ENCODE measurements at places on chromosomes 13 and 19. TPM values are rescaled to one million over a fixed set of nuclear protein-coding genes. Genes with fewer than 3 reads are reported as not detected.

The LGALS14 gene
- not detected for total RNA-seq

GRCh38 chr19:37954421-37954874, 47.4 kb downstream of the SIPA1L3 start:
- H3K4me3 ChIP-seq = no peak overlapping the region
- H3K27ac ChIP-seq = no peak overlapping the region
- no peak for DNase-seq

GRCh38 chr19:2733930-2734588, 5.8 kb downstream of the SLC39A3 start:
- no peaks in the 10 kb centered on the region for H3K4me1 ChIP-seq
- no peak overlapping the region for H3K27ac ChIP-seq
- no peak overlapping the region for H3K4me3 ChIP-seq

- peak; percentile 31 for DNase-seq
- H3K27me3 ChIP-seq = 0 out of 2 replicates have a peak, but pooled peaks cover 3% of the 10 kb centered on the region
- H3K36me3 ChIP-seq = no peaks in the 10 kb centered on the region
Measured at GRCh38 chr13:42331009-42331408, 59.1 kb downstream of the AKAP11 start.

GRCh38 chr19:15107061-15108010, at the start of gene SYDE1:
Gene SYDE1, plus strand, starts transcription at chr19:15107401. Its CDS starts 33 bp downstream, at chr19:15107434.
- peaks cover 6% of the 10 kb centered on the region for H3K4me1 ChIP-seq
- peak; percentile 55 for DNase-seq
- H3K27ac ChIP-seq = peak within 1 kb of the TSS; percentile 96
- H3K36me3 ChIP-seq = peaks cover 32% of the 10 kb centered on the region
- peak within 1 kb of the TSS; percentile 89 for H3K4me3 ChIP-seq

GRCh38 chr13:66558506-66558905, 671.6 kb downstream of the PCDH9 start:
- H3K36me3 ChIP-seq = no peaks in the 10 kb centered on the region
- H3K4me1 ChIP-seq = no peaks in the 10 kb centered on the region
- no peak overlapping the region for H3K27ac ChIP-seq
- no peak overlapping the region for H3K4me3 ChIP-seq
- DNase-seq = peak; percentile 30
- H3K27me3 ChIP-seq = no peaks in the 10 kb centered on the region

- DNase-seq = no peak
- no peaks in the 10 kb centered on the region for H3K4me1 ChIP-seq
- no peak overlapping the region for H3K27ac ChIP-seq
- no peaks in the 10 kb centered on the region for H3K36me3 ChIP-seq
Measured at GRCh38 chr13:53501387-53501786, 472.8 kb downstream of the OLFM4 start.

The PRR12 gene
- total RNA-seq = 0.36 TPM

DNA sequence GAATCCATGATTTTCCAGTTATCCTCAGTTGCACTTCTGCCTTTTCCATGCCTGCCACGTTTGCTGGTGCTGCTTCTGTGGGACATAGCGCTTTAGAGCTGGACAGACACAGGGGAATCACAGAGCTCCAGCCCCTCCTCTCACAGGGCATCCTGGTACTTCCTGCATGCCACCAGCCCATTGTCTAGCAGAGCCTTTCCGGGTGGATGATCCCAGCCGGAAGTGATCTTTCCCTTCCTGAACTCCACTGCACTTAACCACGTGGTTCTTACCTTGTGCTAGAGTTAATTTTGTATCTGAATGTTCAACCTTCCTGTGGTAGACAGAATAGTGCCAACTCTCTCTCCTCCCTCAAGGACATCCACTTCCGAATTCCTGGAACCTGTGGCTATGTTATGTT, 12.6 kb upstream of the OLFM4 start:
- no peak overlapping the region for H3K27ac ChIP-seq
- no peaks in the 10 kb centered on the region for H3K27me3 ChIP-seq
- H3K36me3 ChIP-seq = no peaks in the 10 kb centered on the region

The HIF3A gene
- total RNA-seq = not detected

GRCh38 chr13:76019421-76020044, 383.4 kb downstream of the LMO7 start:
- H3K27me3 ChIP-seq = no peaks in the 10 kb centered on the region
- peaks cover 3% of the 10 kb centered on the region for H3K4me1 ChIP-seq
- no peak overlapping the region for H3K27ac ChIP-seq
- H3K36me3 ChIP-seq = no peaks in the 10 kb centered on the region

The ZSWIM4 gene
- total RNA-seq = 1.9 TPM

DNA sequence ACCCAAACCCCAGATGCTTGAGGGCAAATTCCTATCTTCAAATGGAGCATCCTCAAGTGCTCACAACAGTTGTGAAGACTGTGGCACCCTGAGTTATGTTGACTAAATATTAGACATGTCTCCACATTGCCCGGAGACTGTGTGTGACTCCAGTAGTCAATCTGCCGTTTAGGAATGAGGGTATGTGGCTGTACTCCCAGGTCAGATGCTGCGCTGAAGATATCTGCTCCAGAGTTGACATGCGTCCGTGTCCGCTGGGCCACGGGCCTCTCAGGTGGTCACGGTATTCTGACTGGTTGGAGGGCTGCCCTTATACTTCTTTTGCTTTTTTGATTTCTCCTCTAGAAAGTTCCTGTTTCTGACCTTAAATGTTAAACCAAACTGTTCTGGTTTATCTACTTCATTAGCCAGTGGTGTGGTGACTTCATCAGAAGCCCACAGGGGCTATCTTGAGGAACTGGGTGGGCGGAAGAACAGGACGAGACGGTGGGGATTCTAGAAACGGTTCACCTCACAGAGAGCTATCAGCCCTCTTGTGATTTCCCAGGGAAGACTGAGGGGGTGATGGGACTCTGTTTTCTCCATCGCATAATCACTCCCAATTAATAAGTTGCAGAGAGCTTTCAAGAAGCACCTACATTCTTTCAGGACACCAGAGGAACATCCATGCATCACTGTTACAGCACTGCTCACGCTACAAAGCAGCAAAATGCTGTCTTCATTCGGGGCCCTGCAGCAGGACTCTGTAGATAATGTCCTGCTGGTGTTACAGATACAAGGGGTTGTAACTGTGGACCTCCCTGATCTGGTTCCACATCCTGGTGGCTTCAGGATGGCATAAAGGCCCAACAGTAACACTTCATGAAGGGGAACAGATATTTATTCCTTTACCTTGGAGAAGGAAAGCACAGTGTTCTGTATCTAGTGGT, 1.3 kb upstream of the LCP1 start:
- no peak overlapping the region for H3K4me3 ChIP-seq
- no peak overlapping the region for H3K27ac ChIP-seq
- H3K4me1 ChIP-seq = no peaks in the 10 kb centered on the region
- no peak for DNase-seq

DNA sequence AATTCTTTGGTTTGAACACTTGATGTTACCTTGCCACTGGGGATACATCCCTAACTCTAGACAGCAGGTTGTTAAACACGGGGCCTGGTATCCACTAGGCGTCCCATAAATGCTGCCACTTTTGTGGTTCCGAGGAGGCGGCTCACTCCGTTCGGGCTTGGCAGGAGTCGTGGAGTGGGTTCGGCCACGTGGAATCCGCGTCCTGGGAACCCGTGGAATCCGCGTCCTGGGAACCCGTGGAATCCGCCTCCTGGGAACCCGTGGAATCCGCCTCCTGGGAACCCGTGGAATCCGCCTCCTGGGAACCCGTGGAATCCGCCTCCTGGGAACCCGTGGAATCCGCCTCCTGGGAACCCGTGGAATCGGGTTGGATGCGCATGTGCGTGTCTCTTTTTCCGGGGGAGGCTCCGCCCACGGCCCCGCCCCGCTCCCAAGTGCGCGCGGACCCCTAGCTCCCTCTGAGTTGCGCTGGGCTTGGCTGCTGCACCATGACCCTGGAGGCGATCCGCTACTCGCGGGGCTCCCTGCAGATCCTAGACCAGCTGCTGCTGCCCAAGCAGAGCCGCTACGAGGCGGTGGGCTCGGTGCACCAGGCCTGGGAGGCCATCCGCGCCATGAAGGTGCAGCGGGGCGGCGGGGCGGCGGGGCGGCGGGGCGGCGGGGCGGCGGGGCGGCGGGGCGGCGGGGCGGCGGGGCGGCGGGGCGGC, at the start of gene MRI1:
TSS of gene MRI1 (plus strand) at position 422 of the 707 bp plus-strand sequence. CDS start at position 489, 67 bp downstream.
- H3K4me3 ChIP-seq = peak within 1 kb of the TSS; percentile 99
- peaks cover 53% of the 10 kb centered on the region for H3K36me3 ChIP-seq
- H3K4me1 ChIP-seq = peaks cover 7% of the 10 kb centered on the region
- no peaks in the 10 kb centered on the region for H3K27me3 ChIP-seq
- DNase-seq = peak; percentile 60

- no peaks in the 10 kb centered on the region for H3K4me1 ChIP-seq
- H3K27me3 ChIP-seq = no peaks in the 10 kb centered on the region
- H3K4me3 ChIP-seq = no peak overlapping the region
- no peak overlapping the region for H3K27ac ChIP-seq
- no peaks in the 10 kb centered on the region for H3K36me3 ChIP-seq
- DNase-seq = no peak
Measured at GRCh38 chr13:58500938-58501337, 869.4 kb downstream of the PCDH17 start.

GRCh38 chr19:35155441-35155840, 906 bp downstream of the FXYD5 start:
- no peak for DNase-seq
- H3K27ac ChIP-seq = peak overlapping the region; percentile 16
- peak overlapping the region; percentile 79 for H3K4me3 ChIP-seq
- H3K4me1 ChIP-seq = peaks cover 9% of the 10 kb centered on the region
